ENCODE measurements at places on chromosomes 11 and 22. TPM values are rescaled to one million over a fixed set of nuclear protein-coding genes. Genes with fewer than 3 reads are reported as not detected.

PATE2 gene
- polyA plus RNA-seq = not detected

OR52N4 gene
- 0.75 TPM for polyA plus RNA-seq

GGT5 gene
- polyA plus RNA-seq = not detected

DDI1 gene
- polyA plus RNA-seq = 0.10 TPM

SPDYC gene
- polyA plus RNA-seq = not detected

LRRC32 gene
- not detected for polyA plus RNA-seq

FIBIN gene
- not detected for polyA plus RNA-seq

ARHGAP8 gene
- not detected for polyA plus RNA-seq

JAM3 gene
- polyA plus RNA-seq = 17.6 TPM

SHANK3 gene
- polyA plus RNA-seq = not detected

FOLH1 gene
- polyA plus RNA-seq = not detected

Measured in IgD-negative memory B cell (primary cell).